NCI-H1417 (cell line): ENCODE measurements at places on chromosomes 3 and 15.

DNA sequence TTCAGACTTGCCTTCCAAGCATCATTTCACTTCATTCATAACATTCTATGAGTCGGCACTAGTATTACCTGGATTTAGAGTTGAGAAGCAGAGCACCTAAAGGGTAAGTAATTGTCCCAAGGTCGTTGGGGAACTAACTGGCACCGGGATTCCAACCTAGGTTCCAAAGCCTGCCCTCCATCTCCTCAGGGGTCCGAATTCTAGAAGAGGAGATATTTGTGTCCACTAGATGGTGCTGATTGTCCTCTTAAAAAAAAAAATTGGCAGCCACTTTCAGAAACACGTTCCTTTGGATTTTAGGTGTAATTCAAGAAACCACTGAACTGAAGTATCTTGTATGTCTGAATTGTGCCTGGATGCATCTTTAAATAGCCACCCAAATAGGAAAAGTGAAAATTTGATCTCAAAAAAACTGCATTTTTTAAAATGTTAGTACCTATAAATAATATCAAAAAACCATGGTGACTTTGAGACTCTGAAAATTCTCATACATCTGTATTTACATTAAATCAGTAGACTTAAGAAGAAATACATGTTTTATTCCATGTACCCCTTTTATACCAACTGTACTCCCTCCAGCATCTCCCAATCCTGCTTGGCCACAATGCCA is 3.9 kb upstream of the FSIP1 start:
- peak; percentile 58 for DNase-seq

GRCh38 chr15:26985050-26985449 is 14.1 kb downstream of the GABRG3 start:
- DNase-seq = no peak

DNA sequence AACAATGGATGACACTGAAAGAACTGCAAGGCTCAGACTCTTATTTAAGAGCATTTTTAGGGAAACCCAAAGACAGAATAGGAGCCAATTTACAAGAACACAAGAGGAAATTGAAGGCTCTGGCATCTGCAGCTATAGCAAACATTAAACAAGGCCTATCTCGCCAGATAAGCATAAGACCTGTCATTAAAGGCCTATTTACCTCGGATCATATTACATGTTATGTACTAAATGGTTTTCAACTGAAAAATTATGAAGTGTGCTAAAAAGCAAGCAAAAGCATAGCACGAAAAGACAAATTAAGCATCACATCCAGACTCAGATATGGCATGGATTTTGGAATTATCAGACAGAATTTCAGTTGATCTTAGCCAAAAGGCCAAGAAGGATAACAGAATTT is 617.1 kb downstream of the SQOR start:
- DNase-seq = peak; percentile 12

- DNase-seq = no peak
Observed at GRCh38 chr3:152461460-152461859, 192.7 kb downstream of the MBNL1 start.

DNA sequence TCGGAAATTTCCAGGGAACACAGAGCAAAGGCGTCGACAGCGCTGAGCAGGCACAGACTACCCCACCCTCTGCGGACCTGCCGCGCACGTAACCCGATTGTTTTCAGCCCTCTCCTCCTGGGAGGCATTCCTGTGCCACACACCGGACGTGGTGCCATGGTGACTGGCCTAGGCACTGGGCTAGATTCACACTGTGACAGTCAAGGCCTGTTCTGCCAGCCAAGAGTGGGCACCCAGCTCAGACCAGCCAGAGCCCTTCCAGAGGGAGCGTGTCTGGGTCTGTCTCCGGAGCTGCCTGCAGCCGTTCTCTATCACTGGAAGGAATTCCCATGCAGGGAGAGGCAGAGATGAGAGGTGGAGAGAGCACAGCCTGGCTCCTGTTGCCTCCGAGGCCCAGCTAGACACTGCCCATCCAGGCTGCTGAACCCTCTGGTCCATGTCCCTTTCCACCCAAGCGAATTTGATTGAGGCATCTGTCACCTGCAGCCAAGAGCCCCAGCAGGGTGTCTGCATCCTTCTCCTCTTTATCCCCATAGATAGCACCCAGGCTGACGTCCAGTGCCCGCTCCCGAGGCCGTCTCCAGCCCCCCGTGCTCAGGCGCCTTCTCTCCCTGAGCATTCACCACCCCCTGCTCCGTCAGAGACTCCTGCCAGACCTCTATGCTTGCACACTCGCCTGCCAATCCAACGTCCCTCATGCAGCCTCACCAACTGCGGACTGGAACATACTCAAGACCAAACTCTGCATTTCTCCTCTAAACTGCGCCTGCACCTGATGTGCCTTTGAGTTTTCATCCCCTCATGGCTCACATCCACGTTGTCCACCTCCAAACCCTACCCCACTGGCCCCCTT is 267.5 kb downstream of the OCA2 start:
- no peak for DNase-seq

DNA sequence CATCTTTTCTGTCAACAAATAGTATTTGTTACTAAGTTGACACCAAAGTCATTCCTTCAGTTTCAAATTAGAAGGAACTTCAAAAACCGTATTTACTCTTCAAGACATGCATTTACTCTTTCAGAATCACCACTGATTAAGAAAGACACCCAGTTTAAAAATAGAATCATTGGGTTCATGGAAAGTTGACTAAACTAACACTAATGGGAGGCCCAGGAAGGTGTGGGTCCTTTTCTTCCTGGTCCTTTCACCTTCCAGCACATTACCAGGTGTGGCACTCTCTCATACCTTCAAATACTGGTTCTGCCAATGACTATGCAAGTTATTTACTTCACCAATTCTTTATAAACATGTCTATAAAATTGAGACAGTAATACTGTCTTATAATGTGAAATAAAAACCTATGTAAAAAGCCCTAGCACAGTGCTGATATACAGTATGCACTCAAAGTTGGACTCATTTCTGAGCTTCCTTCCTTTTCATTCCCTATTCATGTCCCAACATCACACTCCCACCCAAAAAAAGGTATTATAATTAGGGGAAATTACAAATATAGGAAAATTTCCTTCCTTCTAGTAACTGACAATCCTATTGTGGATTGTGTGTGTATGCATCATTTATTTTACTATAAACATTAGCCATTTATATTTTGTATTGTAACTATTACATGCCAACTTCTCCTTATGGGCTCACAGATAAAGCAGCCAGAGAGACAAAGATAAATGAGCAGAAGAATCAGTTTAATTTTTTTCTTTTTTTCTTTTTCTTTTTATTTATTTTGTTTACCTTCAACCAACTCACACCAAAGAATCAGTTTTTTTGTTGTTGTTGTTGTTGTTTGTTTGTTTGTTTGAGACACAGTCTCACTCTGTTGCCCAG is 48.9 kb downstream of the LRRFIP2 start:
- no peak for DNase-seq

GRCh38 chr3:16132190-16132589 is 42.3 kb upstream of the GALNT15 start:
- DNase-seq = no peak

DNA sequence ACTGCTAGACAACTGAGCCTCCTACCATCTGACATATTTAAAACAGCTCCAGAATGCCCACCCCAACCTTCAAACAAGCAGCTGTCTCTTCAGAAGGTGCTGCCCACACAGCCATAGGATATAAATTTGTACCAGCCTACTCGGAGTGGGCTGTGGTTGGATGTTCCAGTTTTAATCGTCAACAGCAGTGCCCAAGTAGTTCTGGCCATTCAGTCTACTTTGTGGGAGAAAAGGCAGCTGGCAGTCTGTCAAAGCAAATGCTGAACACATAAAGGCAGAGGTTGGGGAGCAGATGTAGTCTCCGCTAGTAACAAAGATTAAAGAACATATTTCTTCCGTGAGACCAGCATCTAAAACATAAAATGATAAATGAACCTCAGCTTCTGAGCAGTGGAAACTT is 15.9 kb upstream of the ERC2 start:
- no peak for DNase-seq

GRCh38 chr3:48739955-48740823 is 23.2 kb upstream of the IP6K2 start:
- no peak for DNase-seq

DNA sequence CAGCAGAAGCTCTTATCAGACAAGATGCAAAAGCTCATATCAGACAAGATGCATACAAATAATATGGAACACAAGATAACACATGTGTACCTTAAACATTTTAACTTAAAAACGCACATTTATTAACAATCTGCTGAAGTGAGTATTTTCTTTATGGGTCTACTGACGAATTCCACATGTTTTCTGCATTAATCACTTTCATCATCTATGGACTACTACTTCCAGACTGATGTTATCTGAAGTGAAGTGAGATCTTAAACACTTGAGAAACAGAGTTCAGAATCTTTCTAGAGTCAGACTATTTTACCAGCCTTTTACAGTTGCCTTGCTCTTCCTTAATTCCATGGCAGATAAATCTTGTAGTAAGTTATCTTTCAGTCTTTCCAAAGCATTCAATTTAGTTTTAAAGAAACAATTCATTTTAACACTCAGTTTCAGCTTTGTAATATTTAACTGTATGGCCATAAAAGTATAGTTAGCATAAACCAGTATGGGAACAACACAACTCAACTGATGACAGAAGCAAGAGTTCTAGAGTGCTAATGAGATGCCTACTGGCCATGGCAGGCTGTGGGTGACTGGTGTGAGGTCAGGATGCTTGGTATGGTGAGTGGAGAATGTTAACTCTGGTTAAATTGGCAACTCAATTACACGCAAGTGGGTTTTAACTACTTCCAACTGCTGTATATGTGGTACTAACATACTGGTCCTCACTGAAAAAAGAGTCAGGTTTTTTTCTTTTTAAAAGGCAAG is 9.8 kb downstream of the CMTM6 start:
- DNase-seq = no peak

GRCh38 chr15:36622197-36622795 is 42.9 kb downstream of the CDIN1 start:
- DNase-seq = no peak

DNA sequence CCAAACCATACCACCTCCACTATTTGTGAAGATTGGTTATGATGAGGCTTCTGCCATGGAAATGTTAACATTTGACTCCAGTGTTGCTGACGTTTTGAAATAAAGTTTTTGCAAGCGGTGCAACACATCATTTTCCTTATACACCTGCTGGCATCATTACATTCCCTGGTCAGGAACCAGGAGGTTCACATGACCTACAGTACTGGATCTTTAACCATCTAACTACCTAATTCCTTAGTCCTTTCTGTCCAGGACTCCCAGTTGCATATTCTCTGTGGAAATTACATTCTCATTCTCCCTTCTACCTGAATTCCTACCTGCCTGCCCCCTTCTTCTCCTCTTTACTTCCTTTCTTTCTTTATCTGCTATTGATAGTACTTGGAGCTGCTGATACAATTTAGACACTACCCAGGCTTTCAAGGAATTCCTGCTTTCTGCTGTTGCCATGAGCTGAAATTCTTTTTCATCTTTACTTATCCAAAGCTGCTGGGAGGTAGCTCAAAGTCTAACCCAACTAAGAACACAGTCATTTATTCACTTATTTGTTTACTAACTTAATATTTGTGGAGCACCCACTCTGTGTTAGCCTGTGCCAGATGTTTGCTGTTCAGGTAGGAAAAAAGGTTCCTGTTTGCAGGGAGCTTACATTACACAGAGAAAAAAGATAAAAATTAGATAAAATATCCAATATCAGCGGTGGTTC is 144.2 kb downstream of the EDEM1 start:
- DNase-seq = no peak

- no peak for DNase-seq
Observed at GRCh38 chr3:184608209-184608608, 46.6 kb downstream of the EPHB3 start.

GRCh38 chr3:11844891-11845290 is 1.8 kb downstream of the TAMM41 start:
- DNase-seq = no peak
